ENCODE measurements at places on chromosomes 1 and 21. TPM values are rescaled to one million over a fixed set of nuclear protein-coding genes. Genes with fewer than 3 reads are reported as not detected.

DNA sequence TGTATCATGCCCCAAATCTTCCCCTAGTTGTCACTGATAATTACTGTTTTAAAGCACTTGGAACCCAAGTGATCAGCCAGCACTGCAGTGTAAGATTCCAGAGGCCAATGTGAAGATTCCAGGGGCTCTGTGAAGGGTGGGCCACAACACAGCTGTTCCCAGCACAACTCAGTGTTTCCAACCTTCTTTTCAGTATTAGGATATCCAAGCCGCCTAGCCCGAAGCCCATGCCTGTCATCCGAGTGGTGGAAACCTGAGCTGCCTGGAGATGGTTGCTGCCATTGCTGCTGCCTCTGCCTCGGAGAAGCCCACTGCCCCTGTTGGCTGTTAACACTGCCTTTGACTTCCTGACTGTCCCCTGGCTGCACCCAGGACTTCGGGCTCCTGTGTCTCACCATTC is 30.4 kb upstream of the SNX27 start:
- DNase-seq = no peak
- no peak overlapping the region for H3K4me3 ChIP-seq
- H3K4me1 ChIP-seq = no peaks in the 10 kb centered on the region
- no peaks in the 10 kb centered on the region for H3K27me3 ChIP-seq
- no peak overlapping the region for H3K27ac ChIP-seq
- H3K36me3 ChIP-seq = peaks cover 2% of the 10 kb centered on the region

- DNase-seq = no peak
- H3K36me3 ChIP-seq = no peaks in the 10 kb centered on the region
- no peaks in the 10 kb centered on the region for H3K4me1 ChIP-seq
- no peak overlapping the region for H3K4me3 ChIP-seq
Measured at GRCh38 chr1:38700077-38700470, 159.5 kb downstream of the RRAGC start.

The SERPINC1 gene
- 2,589 TPM for polyA plus RNA-seq

The RHOU gene
- 6.4 TPM for polyA plus RNA-seq

The IL12RB2 gene
- 0.06 TPM for polyA plus RNA-seq

GRCh38 chr1:119724611-119725218 is 13.0 kb downstream of the PHGDH start:
- H3K4me3 ChIP-seq = no peak overlapping the region
- H3K27ac ChIP-seq = no peak overlapping the region
- peaks cover 17% of the 10 kb centered on the region for H3K36me3 ChIP-seq
- DNase-seq = peak; percentile 56
- H3K4me1 ChIP-seq = peaks cover 46% of the 10 kb centered on the region

- H3K27me3 ChIP-seq = no peaks in the 10 kb centered on the region
- H3K4me3 ChIP-seq = no peak overlapping the region
- H3K27ac ChIP-seq = no peak overlapping the region
- no peaks in the 10 kb centered on the region for H3K36me3 ChIP-seq
- DNase-seq = no peak
- H3K4me1 ChIP-seq = no peaks in the 10 kb centered on the region
Measured at GRCh38 chr1:6004412-6005123, 12.3 kb upstream of the NPHP4 start.

GRCh38 chr21:26437326-26438009 is 135.6 kb downstream of the CYYR1 start:
- DNase-seq = no peak
- H3K36me3 ChIP-seq = no peaks in the 10 kb centered on the region
- no peak overlapping the region for H3K27ac ChIP-seq
- no peaks in the 10 kb centered on the region for H3K27me3 ChIP-seq
- no peak overlapping the region for H3K4me3 ChIP-seq

DNA sequence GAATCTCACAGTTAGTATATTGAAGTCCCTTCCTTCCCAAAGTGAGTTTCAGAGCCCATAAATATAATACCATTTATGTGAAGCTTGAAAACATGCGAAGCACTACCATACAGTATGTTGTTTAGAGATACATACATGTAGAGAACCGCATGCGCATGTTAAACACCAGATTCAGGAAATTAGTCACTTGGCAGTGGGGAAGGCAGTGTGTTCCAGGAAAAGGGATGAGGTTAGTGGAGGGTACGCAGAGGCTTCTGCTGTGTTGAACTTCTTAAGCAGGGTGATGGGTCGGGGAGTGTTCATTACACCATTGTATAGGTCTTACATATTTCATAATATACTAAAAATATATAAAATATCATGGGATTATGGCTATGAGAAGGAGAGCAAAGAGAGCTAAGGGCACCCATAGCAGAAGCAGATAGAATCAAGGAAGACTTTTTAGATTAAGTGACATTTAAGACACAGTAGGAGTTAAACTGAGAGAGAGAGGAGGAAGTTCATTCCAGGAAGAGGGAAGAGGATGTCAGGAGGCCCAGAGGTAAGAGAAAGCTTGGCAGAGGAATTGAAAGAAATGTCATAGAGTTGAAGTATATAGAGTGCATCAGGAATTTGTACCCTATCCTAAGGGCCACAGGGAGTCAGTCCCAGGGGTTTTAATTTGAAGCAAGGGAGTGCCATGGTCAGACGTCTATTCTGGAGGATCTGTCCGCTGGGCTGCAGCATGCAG is 43.5 kb upstream of the SARS1 start:
- no peak overlapping the region for H3K27ac ChIP-seq
- no peaks in the 10 kb centered on the region for H3K36me3 ChIP-seq
- no peaks in the 10 kb centered on the region for H3K27me3 ChIP-seq
- peaks cover 8% of the 10 kb centered on the region for H3K4me1 ChIP-seq
- no peak for DNase-seq

The SPATA6 gene
- 1.1 TPM for polyA plus RNA-seq

The F13B gene
- polyA plus RNA-seq = 42.3 TPM

The DISP3 gene
- not detected for polyA plus RNA-seq

The CRNN gene
- not detected for polyA plus RNA-seq

- no peaks in the 10 kb centered on the region for H3K36me3 ChIP-seq
- no peak overlapping the region for H3K27ac ChIP-seq
- no peaks in the 10 kb centered on the region for H3K4me1 ChIP-seq
- DNase-seq = no peak
Measured at GRCh38 chr1:173164686-173165085, 42.4 kb downstream of the TNFSF4 start.

DNA sequence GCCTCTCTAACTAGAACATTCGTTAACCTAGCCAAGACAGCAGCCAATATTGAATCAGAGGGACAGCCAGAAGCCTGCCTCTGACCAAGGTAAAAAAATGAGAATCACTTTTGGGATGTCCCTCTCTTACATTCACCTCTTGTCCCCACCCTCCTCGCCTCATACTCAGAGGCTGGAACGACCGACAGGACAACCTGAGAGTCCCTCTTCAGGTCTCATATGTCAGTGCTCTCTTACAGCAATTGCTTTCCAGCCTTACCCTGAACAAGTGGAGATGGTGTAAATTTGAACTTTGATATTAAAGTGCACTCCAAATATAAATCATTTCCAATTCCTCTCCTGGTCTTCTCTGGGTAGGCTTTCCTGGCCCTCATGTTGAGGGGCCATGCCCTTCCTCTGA is 327.5 kb downstream of the KCTD3 start:
- no peaks in the 10 kb centered on the region for H3K36me3 ChIP-seq
- H3K27me3 ChIP-seq = no peaks in the 10 kb centered on the region
- H3K4me3 ChIP-seq = no peak overlapping the region
- no peak for DNase-seq

- H3K4me3 ChIP-seq = no peak overlapping the region
- no peaks in the 10 kb centered on the region for H3K4me1 ChIP-seq
- H3K27me3 ChIP-seq = peaks cover 3% of the 10 kb centered on the region
- DNase-seq = no peak
- H3K36me3 ChIP-seq = no peaks in the 10 kb centered on the region
Measured at GRCh38 chr21:36641886-36642285, 57.0 kb upstream of the SIM2 start.

The CTSE gene
- 0.03 TPM for polyA plus RNA-seq

The GPR25 gene
- not detected for polyA plus RNA-seq

GRCh38 chr1:234069760-234070159 is 165.3 kb downstream of the SLC35F3 start:
- DNase-seq = no peak
- no peak overlapping the region for H3K27ac ChIP-seq

The INSRR gene
- polyA plus RNA-seq = 0.01 TPM

DNA sequence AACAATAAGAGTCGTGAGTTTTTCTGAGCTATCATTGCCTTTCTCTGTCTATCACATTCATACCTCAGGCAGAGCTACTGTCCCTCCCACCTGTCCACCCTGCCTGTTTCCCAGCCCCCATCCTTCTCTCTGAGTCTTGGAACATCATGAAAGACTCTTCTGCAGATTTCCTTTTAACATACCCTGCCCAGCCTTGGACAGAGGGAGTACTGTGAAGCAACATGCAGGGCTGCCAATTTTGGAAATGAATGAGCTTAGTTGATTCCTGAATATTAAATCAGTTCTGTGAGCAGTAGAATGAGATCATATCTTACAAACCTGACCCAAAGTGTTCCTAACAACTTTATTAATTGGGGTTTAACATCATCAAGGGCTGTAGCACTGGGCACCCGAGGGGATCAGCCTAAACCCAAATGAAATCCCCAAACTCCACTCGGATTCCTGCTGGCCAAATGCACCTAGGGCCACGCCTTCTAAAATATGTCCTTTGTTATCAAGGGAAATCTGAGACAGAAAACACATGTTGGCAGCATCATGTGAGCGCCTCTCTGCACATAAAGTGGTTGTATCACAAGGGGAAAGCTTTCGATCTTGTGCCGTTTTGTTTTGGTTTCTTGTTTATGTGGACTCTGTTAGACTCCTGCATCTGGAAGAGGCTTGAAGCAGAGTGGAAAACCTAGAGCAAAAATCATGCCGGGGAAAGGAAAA is 357.6 kb downstream of the KIF26B start:
- no peak for DNase-seq
- no peaks in the 10 kb centered on the region for H3K4me1 ChIP-seq
- no peaks in the 10 kb centered on the region for H3K27me3 ChIP-seq

DNA sequence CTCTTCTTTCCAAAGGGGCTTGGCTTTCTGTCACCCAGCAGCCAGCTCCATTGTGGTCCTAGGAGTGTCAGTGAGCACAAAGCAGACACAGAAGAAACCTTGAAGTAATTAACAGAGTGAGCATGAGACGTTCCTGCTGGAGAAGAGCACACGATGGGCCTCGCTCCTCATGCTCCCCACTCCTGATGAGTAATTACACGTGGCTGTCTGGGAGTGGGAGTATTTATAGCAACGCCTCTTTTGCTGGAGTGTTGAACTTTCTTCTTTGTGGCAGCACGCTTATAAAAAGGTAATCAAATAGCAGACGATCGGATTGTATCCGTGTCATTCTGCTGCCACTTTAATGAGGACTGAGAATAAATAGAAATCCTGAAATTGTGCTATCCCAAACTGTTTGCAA is 185.8 kb downstream of the CAMTA1 start:
- H3K27me3 ChIP-seq = no peaks in the 10 kb centered on the region
- no peak for DNase-seq
- no peaks in the 10 kb centered on the region for H3K36me3 ChIP-seq

DNA sequence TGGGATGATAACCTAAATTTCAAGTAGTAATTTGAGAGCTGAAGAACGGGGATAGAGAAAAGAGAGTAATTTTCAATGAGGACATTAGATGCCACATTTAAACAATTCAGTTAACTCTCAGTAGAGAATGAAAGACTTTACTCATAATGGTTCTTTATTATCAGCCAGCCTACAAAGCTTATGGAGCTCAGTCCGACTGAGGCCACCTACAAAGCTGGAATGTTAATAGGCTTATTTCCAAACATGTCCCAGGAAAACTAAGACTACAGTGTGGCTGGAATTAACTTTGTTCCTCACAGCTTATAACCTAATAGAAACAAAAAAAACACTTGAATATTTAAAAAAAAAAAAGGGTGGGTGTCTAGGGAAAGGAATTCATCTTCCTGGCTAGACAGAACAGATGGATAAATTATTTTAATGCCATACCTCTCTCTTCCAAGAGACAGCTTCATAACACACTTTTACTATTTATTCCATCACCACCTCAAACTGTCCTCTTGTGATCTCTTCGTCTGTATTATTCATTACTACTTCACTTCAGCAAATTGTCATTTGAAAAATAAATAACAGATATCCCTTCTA is 9.8 kb downstream of the SLC19A2 start:
- peaks cover 12% of the 10 kb centered on the region for H3K36me3 ChIP-seq
- H3K4me3 ChIP-seq = no peak overlapping the region
- peaks cover 15% of the 10 kb centered on the region for H3K4me1 ChIP-seq
- DNase-seq = no peak
- H3K27ac ChIP-seq = no peak overlapping the region

The DIRAS3 gene
- polyA plus RNA-seq = 2.3 TPM

GRCh38 chr1:66980745-66981367 is 56.1 kb downstream of the MIER1 start:
- no peak for DNase-seq
- peak overlapping the region; percentile 63 for H3K27ac ChIP-seq
- H3K4me3 ChIP-seq = no peak overlapping the region

DNA sequence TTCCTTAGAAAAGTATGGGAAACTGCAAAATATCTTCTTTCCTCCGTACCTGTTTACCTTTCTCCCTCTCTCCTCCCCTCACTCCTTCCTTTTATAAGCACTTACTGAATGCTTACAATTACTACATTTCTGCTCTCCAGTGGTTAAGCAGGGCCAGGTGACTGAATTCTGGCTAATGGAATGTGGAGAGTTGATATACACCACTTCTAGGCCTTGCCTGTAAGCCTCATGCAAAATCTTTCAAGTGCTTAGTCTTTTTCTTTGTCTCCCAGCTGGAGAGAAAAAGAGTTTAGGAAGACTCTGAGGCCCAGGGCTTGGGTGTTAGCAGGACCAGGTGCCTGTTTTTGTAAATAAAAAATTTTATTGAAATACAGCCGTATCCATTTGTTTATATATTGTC is 77.7 kb upstream of the CACNA1E start:
- H3K27ac ChIP-seq = no peak overlapping the region
- no peaks in the 10 kb centered on the region for H3K4me1 ChIP-seq
- no peaks in the 10 kb centered on the region for H3K36me3 ChIP-seq

DNA sequence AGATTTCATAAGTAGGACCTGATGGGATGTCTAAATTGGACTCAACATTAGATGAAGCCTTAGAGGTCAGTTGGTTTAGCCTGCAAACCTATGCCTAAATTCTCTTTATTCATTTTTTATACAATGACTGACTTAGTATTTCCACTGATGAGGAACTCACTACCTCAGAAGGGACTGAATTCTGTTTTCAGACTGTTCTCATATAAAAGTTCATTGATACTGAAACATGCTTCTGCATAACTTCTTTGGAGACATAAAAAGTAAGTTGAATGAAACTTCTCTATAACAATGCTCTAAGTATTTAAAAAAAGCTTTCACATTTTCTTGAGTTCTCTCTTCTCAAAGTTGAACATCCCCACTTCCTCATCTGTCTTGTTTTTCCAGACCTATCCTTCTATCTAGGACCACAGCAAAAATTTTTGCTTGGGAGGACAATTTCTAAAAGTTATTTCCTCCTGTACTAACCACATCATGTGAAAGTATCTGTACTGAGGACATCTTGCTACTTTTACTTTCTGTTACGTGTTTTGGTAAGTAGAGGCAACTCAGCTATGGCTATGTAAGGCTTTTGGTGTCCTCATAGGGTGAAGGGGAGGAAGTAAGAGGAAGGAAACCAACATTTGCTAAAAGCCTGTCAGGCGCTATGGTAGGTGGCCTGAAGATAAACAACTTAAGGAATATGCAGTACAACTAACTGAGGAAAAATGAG is 64.1 kb downstream of the USP24 start:
- no peak overlapping the region for H3K27ac ChIP-seq
- peaks cover 32% of the 10 kb centered on the region for H3K36me3 ChIP-seq
- no peak overlapping the region for H3K4me3 ChIP-seq
- H3K4me1 ChIP-seq = no peaks in the 10 kb centered on the region

Measured in liver (tissue), 10 donors.